ENCODE measurements at places on chromosomes 11 and 22. TPM values are rescaled to one million over a fixed set of nuclear protein-coding genes. Genes with fewer than 3 reads are reported as not detected.

PRR33 gene
- total RNA-seq, result not detected

MYOD1 gene
- total RNA-seq, result not detected

OR5T3 gene
- not detected for total RNA-seq

PKNOX2 gene
- total RNA-seq, result 1.2 TPM

C22orf42 gene
- total RNA-seq, result not detected

REXO2 gene
- 203 TPM for total RNA-seq

NCAM1 gene
- total RNA-seq, result 2.2 TPM

UBQLNL gene
- 0.29 TPM for total RNA-seq

KCNQ1OT1 gene
- 6.2 TPM for total RNA-seq

E2F8 gene
- 0.36 TPM for total RNA-seq

DEFB131B gene
- total RNA-seq, result not detected

MS4A8 gene
- not detected for total RNA-seq

MAPK8IP1 gene
- 9.7 TPM for total RNA-seq

OR56A1 gene
- total RNA-seq, result under 0.01 TPM

MTCH2 gene
- 69.5 TPM for total RNA-seq

P4HA3 gene
- 8.7 TPM for total RNA-seq

CBLIF gene
- not detected for total RNA-seq

YPEL1 gene
- 2.2 TPM for total RNA-seq

APOBEC3G gene
- total RNA-seq, result 15.6 TPM

TEX12 gene
- 0.59 TPM for total RNA-seq

RTCB gene
- 107 TPM for total RNA-seq

CHST1 gene
- total RNA-seq, result 1.5 TPM

ARHGAP8 gene
- 0.36 TPM for total RNA-seq

BATF2 gene
- total RNA-seq, result 0.29 TPM

SLC5A4 gene
- not detected for total RNA-seq

TECTA gene
- total RNA-seq, result 0.72 TPM

GPR83 gene
- total RNA-seq, result not detected

GRAP2 gene
- total RNA-seq, result not detected

SCO2 gene
- 5.1 TPM for total RNA-seq

HSPB2 gene
- 2.1 TPM for total RNA-seq

SEPTIN5 gene
- total RNA-seq, result 14.5 TPM

KRTAP5-1 gene
- not detected for total RNA-seq

BTBD18 gene
- not detected for total RNA-seq

TRIM6 gene
- 3.6 TPM for total RNA-seq

OR51B5 gene
- not detected for total RNA-seq

MIAT gene
- total RNA-seq, result 1.8 TPM

FAM227A gene
- total RNA-seq, result 3.3 TPM

DNAJB13 gene
- total RNA-seq, result not detected

NEFH gene
- under 0.01 TPM for total RNA-seq

POU2AF2 gene
- not detected for total RNA-seq

MMP3 gene
- total RNA-seq, result 5.1 TPM

OR52K2 gene
- not detected for total RNA-seq

CACNA1I gene
- total RNA-seq, result under 0.01 TPM

PDE2A gene
- 0.36 TPM for total RNA-seq
